Neural crest cell (in vitro differentiated cells): ENCODE measurements at places on chromosomes 1 and 21.

DNA sequence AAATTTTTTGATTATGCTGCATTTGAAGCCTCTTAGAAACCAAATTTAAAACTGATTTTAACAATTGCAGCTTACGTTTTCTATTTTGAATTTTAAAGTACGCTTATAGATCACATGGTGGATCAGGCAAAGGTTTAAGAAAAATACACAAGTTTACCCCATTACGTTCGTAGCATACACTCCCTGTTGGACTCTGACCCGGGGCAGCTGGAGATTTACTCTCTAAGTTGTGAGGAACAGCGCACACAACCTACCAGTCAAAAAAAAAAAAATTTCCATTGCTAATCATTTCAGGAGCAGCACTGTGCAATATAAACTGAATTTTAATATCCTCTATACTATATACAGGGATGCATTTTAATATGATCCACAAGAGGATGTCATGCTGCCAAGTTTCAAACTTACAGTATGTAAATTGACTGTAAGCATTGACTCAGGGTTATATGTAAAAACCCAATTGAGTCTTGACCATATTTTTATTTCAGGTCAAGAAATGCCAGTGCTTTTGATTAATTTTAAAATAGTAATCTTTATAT lies 20.4 kb downstream of the CSDE1 start:
- DNase-seq = no peak

DNA sequence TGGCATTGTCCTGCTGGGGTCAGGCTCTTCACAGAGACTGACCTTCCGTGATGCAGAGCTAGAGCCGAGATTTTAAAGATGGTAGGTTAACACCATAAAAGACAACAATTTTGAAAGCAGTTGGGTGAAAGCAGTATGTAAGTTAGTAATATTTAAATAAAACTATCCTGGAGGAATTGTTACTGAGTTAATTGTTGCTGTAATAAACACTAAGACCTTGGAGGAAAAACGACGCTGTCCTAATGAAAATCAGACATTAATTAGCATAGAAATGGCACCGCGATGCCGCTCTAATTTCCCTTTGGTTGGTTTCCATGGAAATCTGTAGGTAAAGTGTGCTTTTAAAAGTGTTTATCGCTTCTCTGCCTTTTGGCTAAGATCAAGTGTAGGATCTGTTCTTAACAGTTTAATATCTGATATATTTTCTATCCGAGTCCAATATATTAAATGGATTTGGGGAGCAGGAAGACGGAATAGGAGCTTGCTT lies 745 bp upstream of the ANP32E start:
- DNase-seq = no peak

GRCh38 chr1:7228252-7228961 lies 443.2 kb downstream of the CAMTA1 start:
- DNase-seq = no peak

- DNase-seq = no peak
Observed at GRCh38 chr1:35844826-35845225, 37.0 kb downstream of the AGO4 start.

DNA sequence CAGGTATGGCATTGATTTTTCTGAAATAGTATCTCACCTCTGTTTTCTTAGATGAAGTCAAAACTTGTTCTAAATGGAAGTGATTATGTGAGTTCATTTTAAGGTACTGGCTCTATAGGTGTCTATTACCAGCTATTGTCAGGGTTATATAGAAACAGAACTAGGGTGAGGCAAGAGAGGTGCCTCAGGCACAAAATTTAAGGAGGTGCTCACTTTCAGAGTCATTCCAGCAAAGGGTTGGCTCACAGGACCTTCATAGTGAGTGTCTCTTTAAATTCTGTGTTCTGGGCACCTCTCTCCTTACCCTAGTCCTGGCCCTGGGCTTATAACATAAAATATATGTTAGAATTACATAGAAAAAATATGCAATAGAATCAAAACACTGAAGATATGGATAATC lies 49.3 kb downstream of the KIAA0319L start:
- DNase-seq = no peak

DNA sequence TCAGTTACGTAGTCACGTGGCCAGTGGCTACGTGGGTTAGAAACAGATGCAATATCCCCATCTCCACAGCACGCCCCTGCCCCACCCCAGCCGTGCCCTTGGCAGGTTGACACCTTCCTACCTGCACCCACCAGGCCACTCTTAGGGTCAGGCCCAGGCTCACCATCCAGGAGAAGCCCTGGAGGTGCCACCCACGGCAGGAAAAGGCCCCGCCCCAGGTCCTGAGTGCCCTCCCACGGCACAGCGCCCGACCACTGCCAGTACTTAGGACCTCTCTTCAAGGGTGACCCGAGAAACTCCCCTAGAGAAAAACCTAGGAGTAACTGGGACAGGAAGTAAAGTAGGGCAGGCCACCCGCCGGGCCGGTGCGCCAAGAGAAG lies 1.5 kb downstream of the C1orf35 start:
- no peak for DNase-seq

GRCh38 chr1:90295534-90295933 lies 300.6 kb downstream of the ZNF326 start:
- no peak for DNase-seq
